Activated CD8-positive, alpha-beta memory T cell treated with anti-CD3 and anti-CD28 coated beads, Interleukin-2, amount 10 ng/mL, durations not matched to agents 7 days and 5 days (primary cell): ENCODE measurements at places on chromosomes 1 and 21. TPM values are rescaled to one million over a fixed set of nuclear protein-coding genes. Genes with fewer than 3 reads are reported as not detected.

The HENMT1 gene
- total RNA-seq, result 34.1 TPM

The KAZN gene
- 0.15 TPM for total RNA-seq

The TCEA3 gene
- total RNA-seq, result 1.3 TPM

The FAM72B gene
- total RNA-seq, result 41.1 TPM

The CD5L gene
- total RNA-seq, result not detected

The ARHGEF19 gene
- 5.3 TPM for total RNA-seq

The GPATCH3 gene
- total RNA-seq, result 17.0 TPM

The CFHR2 gene
- total RNA-seq, result not detected

The RASSF5 gene
- 216 TPM for total RNA-seq

The E2F2 gene
- total RNA-seq, result 77.4 TPM

DNA sequence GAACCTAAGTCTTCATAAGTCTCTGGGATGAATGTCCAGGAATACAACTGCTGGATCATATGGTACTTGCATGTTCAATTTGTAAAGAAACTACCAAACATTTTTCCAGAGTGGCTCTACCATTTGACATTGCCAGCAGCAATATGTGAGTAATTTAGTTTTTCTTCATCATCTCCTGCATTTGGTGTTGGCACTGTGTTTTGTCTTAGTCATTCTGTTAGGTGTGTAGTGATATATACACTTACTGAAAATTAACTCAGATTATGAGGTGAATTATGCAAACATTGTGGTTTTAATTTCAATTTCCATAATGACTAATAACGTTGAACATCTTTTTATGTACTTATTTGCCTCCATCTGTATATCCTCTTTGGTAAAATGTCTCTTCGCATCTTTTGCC lies 138.7 kb downstream of the LRRC40 start:
- no peak for DNase-seq

DNA sequence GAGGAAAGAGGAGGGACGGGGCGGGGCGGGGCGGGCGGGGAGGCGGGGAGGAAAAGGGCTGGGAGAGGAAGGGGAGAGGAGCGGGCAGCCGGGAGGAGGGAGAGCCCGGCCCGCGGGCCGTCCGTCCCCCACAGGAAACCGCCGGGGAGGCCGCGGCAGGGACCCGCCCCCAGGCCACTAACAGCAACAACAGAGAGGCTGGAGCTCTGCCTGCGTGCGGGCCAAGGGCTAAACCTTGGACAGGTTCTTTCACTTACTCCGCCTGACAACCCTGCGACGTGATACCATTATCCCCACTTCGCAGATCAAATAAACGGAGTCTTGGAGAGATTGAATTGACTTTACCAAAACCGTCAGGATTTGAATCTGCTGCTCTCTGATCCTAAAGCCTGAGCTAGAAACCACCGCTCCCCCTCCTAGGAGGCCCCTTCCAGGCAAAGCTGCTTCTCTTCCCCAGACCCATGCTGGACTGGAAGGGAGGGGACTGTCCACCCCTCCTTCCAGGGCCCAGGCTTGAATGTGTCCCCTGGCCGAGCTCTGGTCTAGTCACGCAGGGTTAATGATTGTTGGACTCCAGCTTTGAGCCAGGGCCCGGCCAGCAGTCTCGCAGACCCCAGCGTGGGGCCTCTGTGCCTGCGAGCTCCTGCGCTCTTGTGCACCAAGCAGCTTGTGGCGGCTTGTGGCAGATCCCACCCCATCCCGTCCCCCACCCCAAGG lies at the start of gene EVA1B:
Gene EVA1B (minus strand): TSS at position 10 of the 717 bp plus-strand sequence. CDS start 608 bp downstream, outside the sequence.
- DNase-seq, result peak; percentile 75

- DNase-seq, result no peak
Observed at GRCh38 chr1:106926803-106927582, 129.5 kb upstream of the PRMT6 start.

GRCh38 chr1:229434641-229435051 lies 752 bp upstream of the ACTA1 start:
- no peak for DNase-seq

GRCh38 chr1:196438329-196438728 lies 169.9 kb downstream of the KCNT2 start:
- no peak for DNase-seq

DNA sequence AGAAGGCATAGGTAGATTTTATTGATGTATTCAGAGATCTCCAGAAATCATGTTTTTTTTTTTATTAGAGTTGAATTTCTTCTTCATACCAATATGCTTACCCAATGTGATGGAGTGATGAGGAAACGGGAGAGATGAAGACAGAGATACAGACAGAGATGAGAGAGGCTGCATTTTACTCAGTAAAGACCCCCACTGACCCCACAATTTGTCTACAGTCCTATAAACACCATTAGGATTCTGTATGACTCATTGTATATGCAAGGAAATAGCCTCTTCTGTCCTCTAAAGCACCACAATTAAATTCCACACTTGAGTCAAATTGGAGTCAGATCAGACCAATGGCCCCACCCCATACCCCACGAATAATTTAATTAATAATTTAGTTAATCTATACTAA lies 44.0 kb downstream of the RUNX1 start:
- no peak for DNase-seq

DNA sequence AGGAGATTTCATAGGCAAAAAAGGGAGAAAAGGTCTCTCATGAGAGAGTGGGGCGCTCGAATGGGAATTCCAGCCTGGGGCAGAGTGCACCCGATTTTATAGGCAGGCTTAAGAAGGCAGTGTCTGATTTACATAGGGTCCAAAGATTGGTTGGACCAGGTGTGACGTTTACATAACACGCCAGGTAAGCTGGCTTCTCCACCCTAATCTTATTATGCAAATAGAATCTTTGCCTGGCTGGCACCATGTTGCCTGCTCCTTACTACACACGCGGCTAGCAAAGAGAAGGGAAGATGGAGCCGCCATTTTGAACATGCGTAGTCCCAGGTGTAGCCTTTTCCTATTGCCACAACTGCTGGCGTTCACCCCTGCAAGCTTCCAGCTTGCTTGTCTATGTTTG lies 103.7 kb downstream of the SLC16A1 start:
- no peak for DNase-seq

DNA sequence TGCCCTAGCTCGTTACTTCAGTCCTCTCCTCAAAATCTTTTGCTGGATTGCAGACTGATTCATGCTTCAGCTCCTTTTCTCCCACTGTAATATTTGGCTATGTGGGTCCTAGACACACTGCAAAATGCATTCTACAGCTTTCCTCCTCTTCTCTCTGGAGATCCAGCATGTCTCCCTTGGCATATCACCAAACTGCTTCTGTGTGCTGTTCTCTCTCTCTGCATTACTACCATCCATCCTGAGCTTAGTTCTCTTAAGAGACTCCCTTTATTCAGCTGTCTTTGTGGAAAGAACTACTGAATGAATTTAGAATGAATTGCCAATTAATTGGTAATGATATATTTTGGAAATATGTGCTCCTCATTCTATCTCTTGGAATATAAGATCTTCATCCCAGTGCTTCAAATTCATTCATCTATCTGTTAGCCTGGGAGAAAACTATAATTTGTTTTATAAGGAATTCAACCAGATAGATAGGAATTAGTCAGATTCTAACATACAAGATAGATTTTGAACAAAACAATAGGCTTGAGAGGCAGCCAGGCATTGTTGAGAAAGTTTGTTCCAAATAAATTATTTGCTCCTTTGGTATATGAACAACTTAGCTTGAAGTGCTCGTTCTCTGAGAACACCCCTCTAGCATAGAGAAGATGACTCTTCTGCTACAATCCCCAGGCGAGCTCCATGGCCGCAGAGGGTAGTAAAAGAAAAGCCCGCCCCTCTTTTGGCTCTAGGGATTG lies 71.9 kb downstream of the NTMT2 start:
- DNase-seq, result no peak

GRCh38 chr1:246128494-246129069 lies 378.5 kb downstream of the SMYD3 start:
- DNase-seq, result no peak

GRCh38 chr1:236922190-236922589 lies 82.1 kb downstream of the MT1HL1 start:
- no peak for DNase-seq

DNA sequence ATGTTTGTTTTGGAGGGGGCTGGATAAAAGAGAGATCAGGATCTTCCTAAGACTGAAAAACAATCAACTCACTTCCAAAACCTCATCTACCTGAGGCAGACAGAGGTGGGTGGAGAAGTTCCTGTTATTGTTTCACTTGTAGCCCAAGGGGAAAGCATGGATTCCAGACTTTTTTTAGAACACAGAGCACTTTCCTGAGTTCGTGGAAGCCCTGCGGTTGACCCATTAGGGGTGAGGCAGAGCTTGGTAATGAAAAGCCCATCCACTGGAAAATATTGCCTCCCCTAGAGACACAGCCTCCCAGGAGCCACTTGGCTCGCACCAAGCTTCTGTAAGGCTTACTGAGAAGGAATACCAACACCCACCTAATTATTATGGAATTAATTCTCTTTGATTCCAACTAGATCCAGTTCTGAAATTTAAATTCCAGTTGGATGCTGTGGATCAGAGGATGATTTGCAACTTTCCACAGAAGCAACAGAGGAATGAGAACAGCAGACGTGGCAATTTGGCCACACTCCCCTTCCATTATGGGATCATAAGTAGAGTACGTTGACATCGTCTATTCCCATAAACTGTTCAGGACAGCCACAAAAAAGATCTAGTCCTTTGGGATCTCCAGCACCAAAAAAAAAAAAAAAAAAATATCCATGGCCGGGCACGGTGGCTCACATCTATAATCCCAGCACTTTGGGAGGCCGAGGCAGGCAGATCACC lies 4.1 kb upstream of the PEF1 start:
- no peak for DNase-seq

DNA sequence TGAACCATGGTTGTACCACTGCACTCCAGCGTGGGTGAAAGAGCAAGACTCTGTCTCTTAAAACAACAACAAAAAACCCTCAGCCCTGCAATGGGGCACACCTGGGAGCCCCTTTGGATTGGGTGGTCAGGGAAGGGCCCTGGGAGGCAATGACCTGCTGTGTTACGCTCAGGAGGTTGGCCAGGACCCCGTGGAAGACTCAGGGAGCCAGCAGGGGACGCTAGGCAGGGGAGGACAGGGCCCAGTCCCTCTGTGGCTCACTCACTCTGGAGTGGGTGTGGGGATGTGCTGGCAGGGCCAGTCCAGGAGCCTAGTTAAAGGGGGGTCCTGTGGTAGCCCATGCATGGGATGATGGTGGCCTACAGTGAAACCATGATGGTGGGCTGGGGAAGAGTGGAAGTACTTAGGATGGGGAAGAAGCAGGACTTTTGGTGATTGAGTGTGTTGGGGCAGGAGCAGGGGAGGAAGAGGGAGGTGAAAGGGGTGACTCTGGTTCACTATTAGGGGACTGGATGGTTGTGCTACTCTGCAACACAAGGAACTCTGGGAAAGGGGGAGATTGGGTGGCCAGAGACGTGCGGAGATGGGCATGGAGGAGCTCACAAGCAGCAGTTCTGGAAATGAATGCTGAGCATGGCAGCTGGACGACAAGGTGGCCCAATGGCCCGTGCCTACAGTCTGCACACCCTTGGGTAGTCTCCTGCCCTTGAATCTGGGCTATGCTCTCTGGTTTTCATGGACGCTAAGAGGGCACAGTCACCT lies 56.3 kb upstream of the FAM20B start:
- DNase-seq, result no peak

DNA sequence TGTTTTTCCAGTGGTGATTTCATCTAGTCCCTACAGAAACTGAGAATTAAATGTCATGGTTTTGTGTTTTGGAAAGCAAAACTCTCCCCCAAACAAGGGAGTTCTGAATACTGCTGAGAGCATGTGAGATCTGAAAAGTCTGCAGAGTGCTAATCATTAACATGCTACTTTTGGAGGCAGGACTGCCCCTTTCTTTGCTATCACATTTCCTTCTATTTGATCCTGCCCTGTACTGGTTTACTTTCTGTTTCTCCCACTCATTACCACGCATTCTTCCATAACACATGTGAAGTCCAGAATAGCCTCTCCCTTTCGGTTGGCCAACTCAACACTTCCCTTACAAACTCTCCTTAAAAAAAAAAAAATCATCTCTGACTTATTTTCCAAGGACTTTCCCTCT lies 63.6 kb downstream of the GADD45A start:
- no peak for DNase-seq

DNA sequence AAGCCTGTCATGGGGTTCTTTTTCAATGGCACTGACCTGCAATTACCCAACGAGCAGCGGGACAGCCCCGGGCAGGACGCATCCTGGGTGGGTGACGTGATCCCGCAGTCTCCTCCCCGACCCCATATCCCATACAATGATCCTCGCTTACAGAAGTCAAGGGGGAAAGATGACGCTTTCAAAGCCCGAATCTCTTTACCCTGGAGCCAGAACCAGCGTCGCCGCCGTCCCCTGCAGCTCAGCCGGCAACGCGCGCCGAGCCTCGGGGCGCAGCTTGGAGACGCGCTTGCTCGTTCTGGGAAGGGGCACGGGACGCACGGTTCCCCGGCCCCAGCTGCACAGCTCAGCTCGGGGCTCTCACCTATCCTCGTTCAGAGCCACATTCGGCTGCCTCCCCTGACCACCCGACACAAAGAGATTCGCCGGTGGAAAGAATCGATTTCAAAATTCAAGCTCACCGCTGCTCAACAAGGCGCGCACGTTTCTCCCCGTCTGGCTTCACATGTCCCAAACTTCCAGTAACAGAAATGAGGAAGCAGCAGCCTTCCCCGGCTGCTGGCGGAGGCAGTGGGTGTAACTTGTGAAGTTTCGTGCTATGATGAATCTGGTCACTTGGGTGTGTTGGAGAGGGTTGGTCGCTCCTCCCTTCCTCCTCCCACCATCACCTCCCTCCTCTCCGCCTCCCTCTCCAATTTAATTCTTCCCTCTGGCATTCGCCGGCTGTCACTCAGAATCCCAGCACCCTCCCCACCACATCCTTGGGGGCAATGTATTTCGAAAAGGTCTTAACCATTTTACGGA lies at the start of gene TIAM1:
Gene TIAM1 (minus strand): TSS at position 582 of the 801 bp plus-strand sequence. CDS start 77,289 bp downstream, outside the sequence.
- DNase-seq, result no peak

DNA sequence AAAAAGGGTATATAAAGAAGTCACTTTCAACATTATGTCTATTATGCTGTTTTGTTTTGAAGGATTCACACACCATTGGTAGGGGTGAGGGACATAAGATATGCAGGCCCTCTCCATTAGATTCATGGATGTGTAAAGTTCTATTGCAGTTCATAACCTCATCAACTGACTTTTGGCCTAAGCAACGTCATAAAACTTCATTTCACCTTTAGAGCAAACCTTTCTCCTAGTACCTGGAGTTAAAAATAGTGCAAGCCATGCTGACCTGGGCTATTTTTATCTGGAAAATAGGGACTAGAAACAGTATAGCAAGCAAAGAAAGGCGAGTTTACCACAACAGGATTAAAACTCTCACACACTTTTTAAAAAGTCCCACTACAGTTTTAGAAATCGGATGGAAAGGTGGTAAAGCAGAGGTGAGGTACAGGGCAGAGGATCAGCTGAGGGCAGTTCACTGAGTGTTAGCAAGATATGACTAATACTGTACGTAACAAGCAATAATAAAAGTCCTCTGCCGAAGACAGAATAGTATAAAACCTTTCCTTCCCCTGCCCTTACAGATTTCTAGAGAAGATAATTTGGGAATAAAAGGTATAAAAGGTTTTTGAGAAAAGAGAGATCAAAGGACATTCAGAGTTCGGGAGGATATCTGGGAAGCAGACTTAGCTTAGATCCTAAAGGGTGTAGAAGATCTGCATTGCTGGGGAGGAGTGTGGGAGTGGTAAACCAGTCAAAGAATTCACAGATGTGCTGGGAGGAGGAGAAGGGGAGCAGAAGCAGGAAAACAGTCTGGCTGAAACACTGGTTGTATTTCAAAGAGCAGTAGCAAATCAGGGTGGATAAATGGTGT lies 14.3 kb downstream of the EGLN1 start:
- DNase-seq, result no peak

- no peak for DNase-seq
Observed at GRCh38 chr21:17472592-17473271, 40.1 kb upstream of the CXADR start.

- no peak for DNase-seq
Observed at GRCh38 chr1:205477759-205478247, 22.0 kb upstream of the BLACAT1 start.

GRCh38 chr1:91428182-91428798 lies 23.7 kb upstream of the HFM1 start:
- no peak for DNase-seq
